ENCODE measurements at places on chromosomes 11 and 22.

DNA sequence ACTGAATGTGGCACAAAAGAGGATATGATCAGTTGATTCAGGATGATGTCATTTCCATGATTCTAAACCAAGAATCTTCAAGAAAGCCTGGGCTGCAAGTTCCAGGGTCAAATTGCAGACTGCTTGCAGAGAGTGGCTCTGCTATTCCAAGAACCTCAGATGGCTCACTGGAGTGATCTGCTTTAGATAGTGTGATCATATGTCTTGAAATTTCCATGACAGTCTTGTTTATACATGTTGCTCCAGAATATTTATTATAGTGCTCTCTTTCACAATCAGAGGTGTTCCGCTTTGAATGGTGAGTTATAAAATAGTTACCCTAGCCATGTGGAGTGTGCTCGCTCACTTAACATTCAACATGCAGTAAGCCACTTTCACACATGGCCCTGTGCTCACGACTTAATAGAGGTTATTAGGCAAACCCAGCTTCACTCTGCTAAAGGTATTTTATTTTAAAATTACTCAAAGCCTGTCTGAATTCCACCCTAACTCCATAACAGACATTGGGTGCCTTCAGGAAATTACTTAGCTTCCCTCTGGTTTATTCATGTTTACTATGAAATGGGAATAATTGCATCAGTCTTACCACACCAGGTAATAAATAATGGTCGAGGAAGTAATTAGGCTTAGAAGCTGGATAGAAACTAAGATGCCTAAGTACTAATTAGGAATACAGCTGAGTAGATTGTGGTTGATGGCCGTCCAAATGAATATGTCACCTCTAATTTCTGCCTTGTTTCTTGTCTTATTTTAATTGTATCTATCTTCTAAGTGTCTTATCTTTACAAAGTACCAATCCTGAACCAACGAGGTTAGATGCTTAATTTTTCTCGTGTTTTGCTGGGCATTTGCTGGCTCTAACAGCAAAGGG is 187.9 kb downstream of the ETS1 start:
- DNase-seq = peak; percentile 57

DNA sequence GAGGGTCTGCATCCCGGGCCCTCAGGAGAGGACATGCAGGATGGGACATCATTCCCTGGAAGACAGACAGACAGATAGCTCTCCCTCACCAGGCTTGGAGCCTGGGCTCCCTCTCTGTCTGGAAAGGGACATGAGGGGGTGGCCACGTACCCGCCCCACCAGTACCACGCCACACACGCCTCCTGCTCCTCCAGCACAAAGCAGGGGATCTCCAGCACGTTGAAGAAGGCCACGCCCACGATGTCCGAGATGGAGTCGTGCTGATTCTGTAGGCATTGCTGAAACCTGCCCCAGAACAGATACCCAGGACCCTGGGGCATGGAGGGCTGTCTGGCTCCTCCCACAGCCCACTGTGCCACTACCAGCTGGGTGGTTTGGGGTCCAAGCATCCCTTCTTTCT is 2.2 kb downstream of the PLA2G3 start:
- DNase-seq = no peak

- no peak for DNase-seq
Measured at GRCh38 chr11:64711956-64712362, 11.0 kb downstream of the NRXN2 start.

DNA sequence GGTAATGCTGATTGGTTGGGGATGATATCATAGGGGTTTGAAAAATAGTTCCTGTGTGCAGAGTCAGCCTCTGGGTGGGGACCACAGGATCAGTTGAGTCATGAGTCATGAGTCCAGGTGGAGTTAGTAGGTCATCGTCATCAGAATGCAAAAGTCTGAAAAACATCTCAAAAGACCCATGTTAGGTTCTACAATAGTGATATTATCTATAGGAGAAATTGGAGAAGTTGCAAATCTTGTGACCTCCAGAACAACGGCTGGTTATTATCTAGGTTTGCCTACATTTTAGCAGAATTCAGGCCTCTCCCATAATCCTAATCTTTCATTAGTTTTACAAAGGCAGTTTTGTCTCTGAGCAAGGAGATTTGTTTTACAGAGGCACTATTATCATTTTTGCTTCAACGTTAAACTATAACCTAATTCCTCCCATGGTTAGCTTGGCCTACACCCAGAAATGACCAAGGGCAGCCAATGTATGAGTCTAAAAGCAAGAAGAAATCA is 38.9 kb downstream of the MS4A2 start:
- DNase-seq = no peak

GRCh38 chr11:12799334-12799835 is 125.2 kb downstream of the TEAD1 start:
- DNase-seq = no peak

GRCh38 chr11:101482556-101483124 is 101.2 kb downstream of the TRPC6 start:
- DNase-seq = no peak

DNA sequence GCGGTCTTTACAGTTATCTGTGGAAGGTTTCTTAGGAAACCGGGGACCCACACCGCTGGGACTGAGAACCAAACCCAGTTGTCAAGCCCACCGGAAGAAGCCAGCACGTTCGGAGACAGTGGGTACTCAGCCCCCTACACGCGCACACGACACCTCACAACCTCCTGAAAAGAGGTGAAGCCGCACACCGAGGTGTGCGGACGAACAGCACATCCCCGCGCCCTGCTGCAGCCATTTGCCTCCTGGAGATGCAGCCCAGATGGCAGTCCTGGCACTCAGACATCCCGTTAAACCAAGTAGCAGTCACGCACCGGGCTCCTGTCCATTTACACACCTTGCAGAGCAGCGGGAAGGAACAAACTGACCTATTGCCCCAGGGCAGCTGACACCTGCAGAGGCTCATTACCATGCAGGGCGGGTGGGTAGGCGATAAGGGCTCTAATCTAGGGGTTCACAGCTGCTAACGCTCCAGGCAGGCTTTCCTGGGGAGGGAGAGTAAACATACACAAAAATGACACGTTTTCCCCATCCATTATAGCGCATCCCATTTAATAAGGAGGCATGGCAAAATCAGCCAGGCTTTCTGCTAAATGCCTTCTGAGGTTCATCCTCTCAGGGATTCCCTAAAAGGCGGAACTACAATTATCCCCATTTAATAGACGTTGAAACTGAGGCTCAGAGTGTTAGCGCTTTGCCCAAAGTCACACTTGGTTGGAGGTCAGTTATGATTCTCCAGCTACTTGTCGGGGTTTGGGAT is 864 bp upstream of the EHBP1L1 start:
- no peak for DNase-seq

GRCh38 chr11:134425816-134426536 is 13.9 kb upstream of the B3GAT1 start:
- no peak for DNase-seq

All from AG09319 (cell line).